GM12892 (cell line): ENCODE measurements at places on chromosomes 12 and 14.

DNA sequence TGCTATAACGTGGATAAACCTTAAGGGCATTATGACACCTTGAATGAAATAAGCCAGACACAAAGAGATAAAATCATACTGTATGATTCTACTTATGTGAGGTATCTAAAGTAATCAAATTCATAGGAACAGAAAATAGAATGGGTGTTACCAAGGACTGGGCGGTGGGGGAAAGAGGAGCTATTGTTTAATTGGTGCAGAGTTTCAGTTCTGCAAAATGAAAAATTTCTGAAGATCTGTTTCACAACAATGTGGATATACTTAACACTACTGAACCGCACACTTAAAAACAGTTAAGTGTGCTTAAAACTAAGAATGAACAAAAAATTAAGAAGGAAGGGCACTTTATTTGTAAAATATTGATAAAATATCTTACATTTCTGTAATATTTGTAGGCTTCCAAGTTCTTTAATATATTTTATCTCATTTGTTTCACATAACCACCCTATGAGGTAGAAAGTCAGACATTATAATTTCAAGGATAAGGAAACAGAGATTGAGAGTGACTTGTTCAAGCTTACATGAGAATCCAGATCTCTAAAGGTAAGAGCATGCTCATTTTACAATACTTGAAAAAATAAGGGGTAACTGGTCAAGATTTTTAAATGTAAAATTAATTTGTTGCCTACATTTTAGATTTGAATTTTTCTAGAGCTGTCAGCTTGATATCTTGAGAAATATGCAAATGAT lies 14.9 kb downstream of the LTA4H start:
- DNase-seq = no peak

DNA sequence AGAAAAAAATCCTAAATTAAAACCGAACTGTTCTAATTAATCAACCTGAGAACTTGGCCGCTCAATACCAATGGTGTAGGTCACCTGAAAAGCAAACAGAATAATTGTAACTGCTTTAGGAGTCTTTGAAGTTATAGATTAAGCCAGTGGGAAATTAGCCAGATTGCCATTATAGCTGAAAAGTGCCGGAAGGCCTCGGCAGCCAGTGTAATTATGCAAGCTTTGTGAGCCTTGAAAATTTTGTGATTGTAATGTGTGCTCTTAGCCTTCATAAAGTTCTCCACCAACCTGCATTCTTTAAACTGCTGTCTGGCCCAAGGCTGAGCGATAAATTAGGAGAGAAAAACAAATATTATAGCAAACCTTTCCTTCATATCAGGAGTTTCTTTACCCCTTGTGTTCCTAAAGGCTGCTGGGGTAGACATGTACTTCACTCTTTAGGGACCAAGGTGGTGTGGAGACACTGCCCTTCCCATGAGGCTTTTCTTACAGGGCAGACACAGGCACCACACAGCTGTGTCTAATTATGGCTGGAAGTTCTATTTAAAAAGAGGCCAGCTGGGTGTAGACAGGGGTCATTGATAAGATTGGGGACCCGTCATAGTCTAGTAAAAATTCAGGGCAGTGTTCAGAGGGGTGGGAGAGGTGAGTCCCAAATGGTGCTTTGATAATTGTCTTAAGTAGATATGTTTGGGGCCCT lies 991.2 kb downstream of the FLRT2 start:
- DNase-seq = no peak

DNA sequence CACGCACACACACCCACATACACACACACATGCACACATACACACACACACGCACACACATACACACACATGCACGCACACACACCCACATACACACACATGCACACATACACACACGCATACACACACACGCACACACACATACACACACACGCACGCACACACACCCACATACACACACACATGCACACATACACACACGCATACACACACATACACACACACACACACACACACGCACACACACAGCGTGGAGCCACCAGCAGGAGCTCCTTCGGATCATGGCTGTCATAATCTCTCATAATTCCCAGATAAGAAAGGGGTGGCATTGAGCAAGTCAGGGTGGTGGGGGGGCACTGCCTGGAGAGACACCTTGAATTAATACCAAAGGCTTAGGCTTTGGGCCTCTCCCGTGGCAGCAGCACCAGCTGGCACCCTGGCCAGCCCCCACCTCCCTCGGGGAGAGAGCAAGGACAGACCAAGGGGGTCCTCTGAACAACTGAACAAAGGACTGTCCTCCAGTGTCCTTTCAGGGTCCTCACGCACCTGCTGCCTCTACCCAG lies 21.9 kb downstream of the ANO2 start:
- DNase-seq = no peak

DNA sequence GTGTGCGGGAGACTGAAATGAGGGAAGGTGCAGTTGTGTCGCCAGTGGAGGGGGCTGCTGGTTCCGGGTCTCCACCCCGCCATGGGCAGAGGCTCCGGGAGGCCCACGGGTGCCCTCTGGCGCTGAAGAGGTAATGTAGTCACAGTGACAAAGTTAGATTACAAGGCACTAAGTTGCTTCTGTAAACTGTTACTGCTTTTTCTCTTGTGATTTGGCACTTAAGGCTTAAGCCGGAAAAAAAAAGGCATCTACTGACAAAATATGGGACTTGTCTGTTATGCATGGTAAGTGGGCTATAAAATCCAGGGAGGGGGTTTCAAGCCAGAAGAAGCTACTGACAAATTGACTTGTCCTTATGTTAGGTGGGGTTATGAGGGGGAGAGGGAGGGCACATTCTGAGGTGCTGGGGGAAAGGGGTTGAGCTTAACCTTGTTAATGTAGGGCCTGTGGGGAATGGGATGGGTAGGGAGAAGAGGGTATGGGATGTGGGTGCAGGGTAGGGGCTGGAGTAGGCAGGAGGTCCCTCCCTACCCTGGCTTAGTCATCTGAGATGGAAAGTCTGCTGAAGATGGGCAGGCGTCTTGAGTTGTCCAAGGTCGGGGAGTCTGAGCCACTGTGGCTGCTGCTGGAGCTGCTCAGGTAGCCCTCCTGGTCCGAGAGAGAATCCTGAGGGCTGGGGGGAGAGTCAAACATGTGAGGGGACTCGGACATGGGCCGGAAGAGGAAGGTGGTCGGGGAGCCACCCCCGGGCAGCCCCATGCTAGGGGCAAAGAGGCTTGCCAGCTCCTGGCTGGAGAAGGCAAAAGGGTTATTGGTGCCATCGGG lies 3.7 kb downstream of the ZFP36L1 start:
- DNase-seq = no peak

- DNase-seq = no peak
Measured at GRCh38 chr12:50506753-50507473, 2.1 kb downstream of the DIP2B start.

- no peak for DNase-seq
Measured at GRCh38 chr12:63404611-63405010, 253.6 kb upstream of the AVPR1A start.

DNA sequence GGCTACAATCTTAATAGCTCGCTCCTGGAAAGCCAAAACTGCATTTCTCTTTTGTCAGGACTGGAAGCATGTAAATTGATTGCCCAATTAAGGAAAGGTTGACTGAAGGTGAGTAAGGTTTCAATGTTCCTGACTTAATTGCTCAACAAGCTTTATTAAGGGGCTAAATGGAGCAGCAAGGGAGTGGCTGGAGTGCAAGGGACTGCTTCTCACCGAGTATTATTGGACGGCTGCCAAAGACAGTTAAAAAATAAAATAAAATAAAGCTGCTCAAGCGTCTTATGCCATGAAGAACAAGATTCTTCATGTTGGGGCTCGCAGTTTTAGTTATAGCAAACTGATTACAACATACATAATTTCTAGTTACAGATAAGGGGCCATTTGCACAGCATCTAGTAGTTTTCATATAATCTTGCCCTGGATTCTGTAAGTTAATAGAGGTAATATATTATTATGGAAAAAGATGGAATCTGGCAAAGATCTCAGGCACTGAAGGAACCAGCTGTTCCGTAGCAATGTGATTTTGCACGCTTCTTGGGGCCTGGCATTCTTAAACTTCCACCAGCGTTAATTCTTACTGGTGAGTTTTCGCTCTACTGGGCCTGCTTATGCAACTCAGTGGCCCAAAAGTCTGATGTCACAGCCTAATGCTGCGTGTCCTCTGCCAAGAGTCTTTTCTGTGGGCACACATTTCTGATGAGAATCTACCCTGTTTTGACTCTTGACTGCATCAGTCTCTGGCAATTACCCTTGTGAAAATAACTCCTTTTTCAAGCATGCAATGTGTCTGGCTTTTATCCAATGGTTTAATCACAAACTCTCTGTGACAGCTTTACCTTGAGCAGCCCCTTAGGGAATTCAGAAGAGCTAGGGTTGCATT lies 108.5 kb downstream of the SLC38A1 start:
- DNase-seq = no peak

DNA sequence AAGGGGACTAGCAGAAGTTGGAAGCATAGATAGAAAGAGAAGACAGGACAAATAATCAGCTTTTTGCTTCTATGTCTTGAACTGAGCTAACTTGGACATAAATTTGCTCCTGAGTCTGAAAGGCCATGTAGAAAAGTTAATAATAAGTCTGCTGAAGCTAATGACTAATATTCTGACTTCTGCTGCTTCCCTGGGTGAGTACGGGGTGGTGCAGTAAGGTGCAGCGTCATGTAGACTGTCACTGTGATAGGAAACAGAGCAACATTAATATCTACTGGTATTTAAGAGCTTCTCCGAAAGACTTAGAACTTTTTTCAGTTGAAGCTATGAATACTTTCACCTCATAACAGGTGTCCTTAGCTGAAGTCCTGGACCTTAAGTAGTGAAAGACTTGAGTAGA lies 34.1 kb upstream of the CPM start:
- DNase-seq = no peak

DNA sequence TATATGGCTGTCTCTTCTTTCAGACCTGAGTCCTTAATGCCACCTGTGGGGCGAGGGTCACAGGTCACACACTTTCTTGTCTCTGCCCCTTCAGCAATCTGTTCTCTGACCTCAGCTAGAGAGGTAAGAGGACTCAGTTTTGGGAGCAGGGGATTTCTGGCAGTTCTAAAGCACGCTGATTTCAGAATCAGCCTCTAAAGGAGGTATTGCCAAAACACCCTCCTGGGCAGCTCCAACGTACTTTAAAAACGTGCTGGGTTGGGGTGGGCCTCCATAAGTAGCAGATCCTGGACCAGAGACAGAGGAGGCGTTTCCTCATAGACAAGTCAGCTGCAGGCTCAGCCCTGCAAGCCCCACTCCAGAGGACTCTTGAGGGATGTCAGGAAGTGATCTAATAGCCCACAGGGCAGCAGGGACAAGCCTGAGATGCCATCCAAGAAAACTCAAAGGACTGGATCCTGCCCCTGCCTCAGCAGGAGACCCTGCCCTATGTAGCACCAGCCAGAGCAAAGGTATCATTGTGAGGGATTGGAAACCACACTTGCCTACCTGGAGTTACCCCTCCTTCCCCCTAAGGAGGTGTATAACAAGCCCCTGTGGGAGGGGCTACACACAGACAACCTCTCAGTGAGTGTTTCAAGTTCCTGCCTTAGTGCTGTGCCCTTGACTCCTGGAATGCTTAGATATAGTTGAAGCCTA lies 8.5 kb downstream of the CTDSP2 start:
- no peak for DNase-seq

DNA sequence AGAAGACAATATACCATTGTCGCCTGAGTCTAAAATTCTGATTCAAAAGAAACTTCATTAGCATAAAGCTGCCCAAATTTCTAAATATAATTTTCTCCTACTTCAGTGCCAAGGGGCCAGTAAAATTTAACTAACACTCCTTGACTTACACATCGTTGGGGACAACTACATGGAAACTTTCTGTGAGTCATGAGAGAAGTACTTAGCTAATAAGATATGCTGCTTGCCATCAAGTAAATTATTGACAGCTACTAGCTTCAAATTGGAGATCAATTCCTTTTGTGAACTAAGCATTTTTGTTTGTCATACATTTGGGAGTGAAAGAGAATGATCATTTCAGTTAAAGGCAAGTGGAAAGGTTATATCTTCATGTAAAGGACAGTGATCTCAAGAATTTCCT lies 373.3 kb downstream of the MDGA2 start:
- no peak for DNase-seq

DNA sequence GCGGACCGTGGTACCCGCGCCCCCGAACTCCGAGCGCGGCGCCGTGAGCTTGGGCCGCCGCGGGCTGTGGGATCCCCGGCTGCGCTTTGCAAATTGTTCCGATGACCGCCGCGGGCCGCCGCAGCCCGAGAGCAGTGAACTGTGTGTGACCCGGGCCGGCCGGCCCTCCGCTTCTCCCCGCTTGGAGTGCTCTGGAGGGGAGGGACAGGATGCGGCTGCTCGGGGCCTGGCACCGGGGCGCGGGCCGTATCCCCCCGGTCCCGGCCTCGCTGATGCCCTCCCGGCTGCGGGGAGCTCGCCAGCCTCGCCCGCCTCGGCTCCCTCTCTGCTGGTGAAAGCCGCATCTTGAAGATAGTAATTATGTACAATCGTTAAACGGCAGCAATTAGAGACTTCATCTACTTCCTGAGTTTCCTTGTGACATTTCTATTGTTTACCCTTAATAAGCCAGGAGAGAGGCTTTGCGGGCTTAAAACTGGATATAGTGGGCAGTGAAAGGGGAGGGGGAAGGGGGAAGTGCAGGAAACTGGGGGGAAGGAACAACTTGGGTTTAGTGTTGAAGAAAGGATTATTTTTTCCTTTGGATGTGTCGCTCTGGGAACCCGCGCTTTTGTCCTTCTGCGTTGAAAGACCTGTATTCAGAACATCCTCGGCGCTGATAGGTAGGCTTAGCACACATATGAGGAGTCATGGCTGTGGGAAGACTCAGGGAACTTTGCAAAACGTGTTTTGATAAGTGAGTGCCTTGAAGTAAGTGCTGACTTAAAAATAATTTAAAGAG lies 1.2 kb downstream of the PELI2 start:
- DNase-seq = peak; percentile 8

GRCh38 chr12:4191642-4192041 lies 81.9 kb upstream of the CCND2 start:
- no peak for DNase-seq

DNA sequence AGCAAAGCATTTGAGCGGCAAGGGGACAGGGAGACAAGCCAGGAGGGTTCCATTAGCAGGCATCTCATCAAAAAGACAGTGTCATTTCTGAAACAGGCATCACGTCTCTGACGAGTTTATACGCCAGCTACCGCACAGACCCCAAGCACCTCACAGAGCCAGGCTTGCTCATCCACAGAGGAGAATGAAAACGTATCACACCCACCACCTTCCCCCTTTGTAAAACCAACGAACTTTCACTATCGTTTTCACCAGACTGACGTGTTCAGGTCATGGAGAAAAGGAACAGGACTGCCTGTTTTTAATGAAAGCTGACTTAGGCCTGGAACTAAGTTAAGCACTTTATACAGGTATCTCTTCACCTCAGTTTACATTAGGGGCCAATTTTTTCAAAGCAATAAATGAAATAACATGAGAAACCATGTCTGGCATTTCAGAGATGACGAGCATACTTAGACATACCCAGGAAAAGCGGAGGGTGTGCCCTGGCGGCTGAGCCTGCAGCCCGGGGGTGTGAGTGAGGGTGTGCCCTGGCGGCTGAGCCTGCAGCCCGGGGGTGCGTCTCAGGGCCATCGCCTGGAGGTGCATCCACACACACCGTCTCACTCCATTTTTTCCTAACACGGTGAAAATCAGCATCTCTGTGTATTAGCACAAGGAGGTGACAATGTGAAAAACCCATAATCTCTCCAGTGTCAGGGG lies 41.9 kb downstream of the STX2 start:
- no peak for DNase-seq
